ENCODE measurements at places on chromosomes 1 and 21.

DNA sequence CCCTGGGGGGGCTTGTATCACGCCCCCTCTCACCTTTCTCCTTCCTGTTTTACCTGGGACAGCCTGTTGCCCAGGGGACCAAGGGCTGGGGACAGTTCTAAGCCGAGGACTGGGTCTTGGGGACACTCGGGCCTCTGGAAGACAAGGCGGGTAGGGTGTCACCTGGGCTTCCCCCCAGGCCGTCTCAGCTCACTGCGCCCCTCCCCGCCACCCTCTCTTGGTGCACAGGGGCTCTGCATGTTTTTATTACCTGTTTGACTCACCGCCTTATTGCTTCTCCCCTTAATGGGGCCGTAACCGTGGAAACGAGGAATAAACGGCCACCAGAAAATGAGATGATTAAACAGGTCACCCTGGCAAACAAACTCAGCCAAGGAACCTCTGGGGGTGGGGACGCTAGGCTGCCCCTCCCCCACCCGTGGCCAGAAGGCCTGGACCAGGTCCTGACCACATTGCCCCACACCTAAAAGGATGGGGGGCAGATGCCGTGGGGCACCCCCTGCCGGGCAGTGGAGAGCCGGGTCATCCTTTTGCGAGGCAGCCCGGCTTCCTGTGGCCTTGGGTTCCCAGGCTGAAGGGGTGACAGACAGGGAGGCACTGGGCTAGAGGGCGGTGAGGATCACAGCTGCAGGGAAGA lies 109.9 kb downstream of the CASZ1 start:
- no peak for DNase-seq

GRCh38 chr1:115245227-115245626 lies 92.8 kb downstream of the NGF start:
- no peak for DNase-seq

DNA sequence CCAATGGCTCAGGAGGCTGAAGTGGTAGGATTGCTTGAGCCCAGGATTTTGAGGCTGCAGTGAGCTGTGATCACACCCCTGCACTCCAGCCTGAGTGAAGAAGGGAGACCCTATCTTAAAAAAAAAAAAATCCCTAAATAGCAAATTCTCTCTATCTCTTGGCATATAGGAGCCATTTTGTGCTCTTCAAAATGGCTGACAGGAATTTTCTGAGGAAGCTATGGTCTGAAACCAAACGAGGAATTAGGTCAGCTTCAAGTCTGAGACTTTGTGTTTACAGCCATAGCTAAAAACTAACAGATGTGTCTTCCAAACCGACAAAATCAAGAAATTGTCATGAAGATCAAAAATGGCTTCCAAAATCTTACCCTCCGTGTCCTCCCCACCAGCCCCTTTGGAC lies 10.6 kb downstream of the CD247 start:
- DNase-seq = no peak

DNA sequence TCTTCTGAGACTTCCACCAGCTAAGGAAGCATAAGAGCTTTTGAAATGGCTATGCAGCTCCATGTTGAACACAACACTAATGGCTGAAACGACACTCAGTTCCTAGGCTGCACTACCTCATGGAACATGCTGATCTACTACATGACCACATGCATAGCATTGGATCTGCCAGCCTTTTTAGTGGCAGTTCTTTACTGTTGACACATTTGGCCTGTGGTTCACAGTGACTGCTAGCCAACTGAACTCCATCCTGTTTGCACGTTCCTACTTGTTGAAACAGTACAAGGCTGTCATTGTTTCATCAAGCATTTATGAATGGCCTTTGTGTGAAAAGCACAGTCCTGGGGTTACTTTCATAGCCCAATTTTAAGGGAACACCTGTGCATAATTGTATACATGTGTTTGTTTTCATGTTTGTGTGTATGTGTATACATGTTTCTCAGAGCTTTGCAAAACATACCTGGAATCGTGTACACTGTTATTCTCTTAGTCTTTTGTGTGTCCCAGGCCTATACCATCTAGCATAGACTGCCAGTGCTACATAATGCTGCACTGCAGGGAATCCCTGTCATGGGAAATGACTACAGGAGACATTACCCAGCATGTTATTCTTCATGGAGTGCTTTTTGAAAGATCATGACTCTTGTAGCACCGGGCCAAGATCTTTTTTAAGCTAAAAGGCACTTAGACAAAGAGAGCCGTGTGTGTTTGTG lies 179.6 kb upstream of the ESRRG start:
- no peak for DNase-seq

Measured in CD4-positive, alpha-beta T cell treated with Interleukin-6 at 100 ng/mL for 8 hours (primary cell).